ENCODE measurements at places on chromosomes 1 and 21.
A peak's percentile ranks its signal among the peaks of the same experiment; 100 is the strongest.

- no peak overlapping the region for H3K4me3 ChIP-seq
- H3K36me3 ChIP-seq: no peaks in the 10 kb centered on the region
- no peak overlapping the region for H3K27ac ChIP-seq
- no peak for DNase-seq
Observed at GRCh38 chr1:234107416-234108021, 203.0 kb downstream of the SLC35F3 start.

DNA sequence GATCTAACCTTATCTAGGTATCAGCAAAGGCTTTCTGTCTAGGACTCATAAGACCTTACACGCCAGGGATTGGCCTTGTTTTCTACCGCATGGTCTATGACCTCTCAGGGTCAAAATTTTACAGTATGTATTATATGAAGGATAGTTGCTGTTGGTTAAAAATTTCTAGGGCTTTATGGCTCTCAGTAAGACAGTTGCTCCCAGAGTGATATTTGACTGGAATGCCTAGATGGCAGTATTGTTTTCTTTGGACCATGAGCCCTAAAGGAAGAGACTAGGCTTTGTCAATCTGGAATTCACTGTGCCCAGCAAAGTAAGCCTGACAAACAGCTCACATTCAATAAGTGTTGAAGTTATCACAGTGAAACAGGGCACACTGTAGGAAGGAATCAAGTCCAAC, 37.6 kb downstream of the C1orf87 start:
- H3K36me3 ChIP-seq: no peaks in the 10 kb centered on the region
- H3K27me3 ChIP-seq: no peaks in the 10 kb centered on the region
- no peak overlapping the region for H3K27ac ChIP-seq
- no peak overlapping the region for H3K4me3 ChIP-seq

GRCh38 chr1:222938986-222939385, 124.1 kb downstream of the DISP1 start:
- H3K27me3 ChIP-seq: no peaks in the 10 kb centered on the region
- no peak for DNase-seq
- no peaks in the 10 kb centered on the region for H3K4me1 ChIP-seq
- no peaks in the 10 kb centered on the region for H3K36me3 ChIP-seq
- H3K27ac ChIP-seq: no peak overlapping the region

- DNase-seq: no peak
- no peak overlapping the region for H3K4me3 ChIP-seq
- no peaks in the 10 kb centered on the region for H3K36me3 ChIP-seq
- no peaks in the 10 kb centered on the region for H3K4me1 ChIP-seq
- H3K27me3 ChIP-seq: no peaks in the 10 kb centered on the region
Observed at GRCh38 chr1:241927321-241927720, 30.2 kb upstream of the BECN2 start.

GRCh38 chr1:9494936-9495758, 44.1 kb upstream of the SLC25A33 start:
- H3K36me3 ChIP-seq: no peaks in the 10 kb centered on the region
- peaks cover 5% of the 10 kb centered on the region for H3K4me1 ChIP-seq
- no peaks in the 10 kb centered on the region for H3K27me3 ChIP-seq
- H3K4me3 ChIP-seq: peak overlapping the region; percentile 13

Data from colonic mucosa (tissue), 4 donors.